NCI-H82 (cell line): ENCODE measurements at places on chromosomes 6 and 20.

DNA sequence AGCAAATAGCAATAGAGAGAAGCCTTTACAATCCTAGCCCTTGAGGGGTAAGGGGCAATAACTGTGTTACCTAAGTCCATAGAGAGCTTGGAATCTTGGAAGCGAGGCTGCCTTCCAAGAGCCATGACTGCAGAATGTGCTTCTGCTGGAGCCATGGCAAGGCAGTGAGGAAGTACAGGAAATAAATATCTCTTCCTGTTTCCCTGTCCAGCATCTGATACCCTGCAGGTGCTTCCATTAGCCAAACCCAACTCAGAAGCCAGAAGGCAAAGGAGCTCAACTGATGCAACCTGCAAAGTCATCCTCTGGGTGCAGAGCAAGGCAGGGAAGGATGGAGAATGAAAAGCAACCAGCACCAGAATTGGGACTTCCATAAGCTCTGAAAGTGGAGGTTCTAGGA, 41.0 kb upstream of the KLHL31 start:
- DNase-seq = no peak

GRCh38 chr6:125547381-125547780, 202.1 kb upstream of the HEY2 start:
- DNase-seq = no peak

GRCh38 chr6:46451343-46451742, 39.9 kb downstream of the RCAN2 start:
- DNase-seq = no peak

DNA sequence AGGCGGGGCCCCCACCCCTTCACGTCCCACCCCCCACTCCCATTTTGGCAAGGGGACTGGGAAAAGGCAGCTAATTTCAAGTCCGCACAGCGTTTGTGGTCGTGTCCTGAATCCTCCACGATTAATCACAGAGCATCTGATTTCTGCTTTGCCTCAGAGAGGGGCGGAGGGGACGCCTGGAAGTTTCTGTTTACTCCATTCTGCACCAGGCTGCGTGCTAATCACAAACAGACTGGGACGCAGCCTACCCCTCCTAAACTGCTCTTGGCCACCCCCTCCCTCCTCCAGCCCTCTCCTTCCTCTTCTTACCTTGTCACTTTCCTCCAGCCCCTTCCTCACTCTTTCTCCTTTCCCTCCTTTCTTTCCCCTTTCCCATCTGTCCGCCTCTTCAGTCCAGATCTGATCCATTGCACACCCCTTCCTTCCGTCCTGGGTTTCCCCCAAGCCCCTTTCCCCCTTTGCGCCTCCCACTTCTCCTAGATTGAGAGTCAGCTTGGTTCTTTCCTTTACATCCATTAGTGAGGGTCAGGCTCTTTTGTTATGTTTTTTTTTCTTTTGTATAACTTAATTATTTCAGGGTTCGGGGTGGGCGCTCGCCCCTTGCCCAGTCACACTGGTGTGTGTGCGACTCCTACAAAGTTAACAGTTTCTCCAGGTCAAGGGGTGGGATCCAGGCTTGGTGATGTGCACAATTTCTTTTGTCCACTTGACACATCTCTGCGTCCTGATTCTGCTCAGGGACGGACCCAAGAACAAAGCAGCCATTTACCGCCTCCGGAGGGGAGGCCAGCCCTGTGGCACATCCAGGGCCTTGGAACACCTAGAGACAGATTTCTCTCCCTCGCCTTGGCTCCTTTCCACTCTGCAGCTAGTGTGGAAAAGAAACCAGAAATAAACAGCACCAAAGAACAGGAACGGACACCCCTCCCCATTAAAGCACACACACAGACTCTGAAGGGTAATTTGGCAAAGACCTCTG, 520 bp upstream of the RIPOR3 start:
- DNase-seq = no peak

DNA sequence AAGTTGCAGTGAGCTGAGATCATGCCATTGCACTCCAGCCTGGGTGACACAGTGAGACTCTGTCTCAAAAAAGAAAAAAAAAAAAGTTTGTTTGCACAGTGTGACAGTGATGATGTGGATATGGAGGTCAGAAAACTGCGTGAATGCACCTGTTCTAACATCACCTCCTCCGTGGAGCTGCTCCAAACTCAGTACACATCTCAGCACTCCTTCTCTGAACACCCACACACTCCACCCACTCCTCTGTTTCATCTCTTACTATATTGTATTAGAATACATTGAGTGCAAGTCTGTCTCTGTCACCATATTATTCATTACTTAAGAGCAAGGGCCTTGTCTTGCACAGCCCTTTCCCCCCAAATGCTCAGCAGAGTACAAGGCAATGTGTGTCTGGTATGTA, 51.5 kb upstream of the ENPP4 start:
- DNase-seq = no peak

DNA sequence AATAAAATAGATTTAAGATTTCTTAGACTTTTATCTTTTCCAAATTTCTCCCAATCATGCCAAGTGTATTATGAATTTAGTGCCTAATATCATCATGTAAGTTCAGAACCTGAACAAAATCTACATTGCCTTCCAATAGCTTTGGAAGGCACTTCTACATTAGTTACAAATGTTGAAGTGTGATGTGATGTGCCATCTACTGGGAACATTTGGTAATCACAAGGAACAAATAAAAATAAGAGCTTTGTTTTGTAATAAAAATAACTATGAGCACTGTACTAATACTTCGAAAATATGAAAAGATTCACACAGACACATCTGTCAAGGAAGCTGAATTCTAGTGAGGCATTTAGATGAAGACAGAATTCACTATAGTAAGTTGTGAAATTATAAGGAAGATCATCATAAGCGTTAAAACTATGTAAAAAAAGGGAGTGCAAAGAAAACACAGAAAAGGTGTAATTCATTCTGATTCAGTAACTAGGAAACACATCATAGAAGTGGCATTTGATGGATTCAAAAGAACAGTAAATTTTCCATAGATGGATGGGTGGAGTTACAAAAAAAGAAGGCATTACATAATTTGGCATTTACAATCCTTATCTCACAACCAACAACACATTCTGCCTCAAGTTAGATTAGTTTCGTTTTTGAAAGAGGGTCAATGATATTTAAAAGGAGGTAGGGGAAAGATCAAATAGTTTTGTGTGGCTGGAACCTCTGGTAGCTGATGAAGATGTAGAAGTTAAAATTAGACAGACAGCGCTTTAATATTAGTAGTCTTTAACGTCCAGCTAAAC, 161.0 kb downstream of the ASCC3 start:
- DNase-seq = peak; percentile 21

DNA sequence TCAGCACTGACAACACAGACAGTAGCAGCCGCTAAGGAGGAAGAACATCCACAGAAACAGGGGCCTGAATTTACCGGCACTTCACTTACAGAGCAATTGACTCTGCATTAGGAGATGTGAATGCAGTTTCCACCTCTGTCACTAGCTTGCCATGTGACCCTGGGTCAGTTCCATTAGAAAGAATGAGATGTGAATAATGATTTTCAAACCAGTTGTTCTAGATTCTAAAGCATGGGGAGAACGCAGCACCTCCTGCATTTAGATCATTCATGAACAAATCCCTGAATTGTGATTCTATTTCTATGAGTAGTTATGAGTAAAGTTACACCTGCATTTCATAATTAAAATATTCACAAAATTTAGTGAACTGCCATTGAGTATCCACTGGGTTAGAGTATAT, 197.3 kb upstream of the EXOC2 start:
- DNase-seq = no peak

GRCh38 chr6:63730311-63730710, 94.7 kb downstream of the PHF3 start:
- no peak for DNase-seq

GRCh38 chr6:114404339-114404955, 61.6 kb upstream of the HS3ST5 start:
- DNase-seq = peak; percentile 29

GRCh38 chr6:122428781-122429180, 29.3 kb downstream of the HSF2 start:
- no peak for DNase-seq

- DNase-seq = no peak
Measured at GRCh38 chr6:80165143-80165542, 58.7 kb downstream of the BCKDHB start.

GRCh38 chr6:139544701-139545057, 170.2 kb upstream of the CITED2 start:
- no peak for DNase-seq

DNA sequence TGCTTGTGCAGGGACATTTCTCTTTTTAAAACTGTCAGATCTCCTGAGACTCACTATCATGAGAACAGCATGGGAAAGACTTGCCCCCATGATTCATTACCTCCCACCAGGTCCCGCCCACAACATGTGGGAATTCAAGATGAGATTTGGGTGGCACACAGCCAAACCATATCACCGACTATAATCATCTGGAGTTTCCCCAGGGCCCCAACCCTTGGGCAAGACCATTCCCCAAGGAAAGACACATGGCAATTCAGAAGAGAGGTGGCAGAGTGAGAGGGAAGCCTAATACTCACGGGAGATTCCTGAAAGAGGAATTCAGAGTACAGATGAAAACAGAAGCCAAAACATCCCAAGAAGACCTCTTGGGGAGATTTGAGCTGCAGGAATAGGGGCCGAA, 291.0 kb upstream of the PLCB4 start:
- peak; percentile 38 for DNase-seq

DNA sequence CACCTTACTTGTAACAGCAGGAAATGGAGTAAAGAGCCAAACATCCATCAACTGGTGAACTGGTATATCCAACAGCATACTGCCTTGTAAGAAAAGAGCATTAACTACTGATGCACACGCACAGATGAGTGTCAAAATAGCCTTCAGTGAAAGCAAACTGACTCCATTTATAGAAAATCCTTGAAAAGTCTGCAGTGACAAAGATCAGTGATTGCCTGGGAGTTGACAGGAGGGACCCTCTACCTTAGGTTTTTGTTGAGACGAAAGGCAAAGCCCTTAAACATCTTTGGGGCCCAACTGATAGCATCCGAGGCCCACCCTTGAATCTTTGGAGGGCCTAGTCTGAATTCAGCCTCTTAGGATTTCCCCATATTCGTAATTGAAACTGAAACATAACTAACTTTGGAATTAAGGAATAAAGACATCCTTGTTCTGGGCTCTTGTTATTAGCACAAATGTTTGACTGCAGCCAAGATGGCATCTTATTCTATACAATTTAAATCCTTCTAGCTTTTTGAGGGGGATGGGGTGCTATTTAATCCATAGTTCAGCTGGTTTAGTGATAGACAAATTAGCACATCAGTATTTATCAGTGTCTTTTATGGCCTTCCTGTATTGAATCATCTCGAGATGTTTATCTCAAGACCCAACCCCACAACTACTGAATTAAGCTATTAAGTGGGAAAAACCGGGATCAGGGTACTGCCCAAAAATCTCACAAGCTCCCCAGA, 13.0 kb downstream of the FBXO5 start:
- DNase-seq = peak; percentile 34

DNA sequence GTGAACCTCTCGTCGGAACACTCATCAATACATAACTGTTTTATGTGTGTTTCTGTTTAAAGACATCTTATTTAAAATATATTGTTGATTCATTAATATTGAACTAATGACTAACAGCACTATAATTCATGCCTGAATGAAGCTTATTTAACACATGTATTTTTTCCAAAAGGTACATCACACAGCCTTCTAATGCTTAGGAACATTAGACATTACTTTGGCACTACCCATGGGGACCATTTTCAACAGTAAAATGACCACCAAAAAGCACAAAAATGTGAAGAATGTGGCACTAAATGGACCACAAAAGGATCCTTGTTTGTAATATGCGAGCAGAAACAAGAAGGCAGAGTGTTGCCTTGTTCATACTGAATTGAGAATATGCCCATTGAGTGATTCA, 109.2 kb downstream of the CEP57L1 start:
- DNase-seq = no peak

DNA sequence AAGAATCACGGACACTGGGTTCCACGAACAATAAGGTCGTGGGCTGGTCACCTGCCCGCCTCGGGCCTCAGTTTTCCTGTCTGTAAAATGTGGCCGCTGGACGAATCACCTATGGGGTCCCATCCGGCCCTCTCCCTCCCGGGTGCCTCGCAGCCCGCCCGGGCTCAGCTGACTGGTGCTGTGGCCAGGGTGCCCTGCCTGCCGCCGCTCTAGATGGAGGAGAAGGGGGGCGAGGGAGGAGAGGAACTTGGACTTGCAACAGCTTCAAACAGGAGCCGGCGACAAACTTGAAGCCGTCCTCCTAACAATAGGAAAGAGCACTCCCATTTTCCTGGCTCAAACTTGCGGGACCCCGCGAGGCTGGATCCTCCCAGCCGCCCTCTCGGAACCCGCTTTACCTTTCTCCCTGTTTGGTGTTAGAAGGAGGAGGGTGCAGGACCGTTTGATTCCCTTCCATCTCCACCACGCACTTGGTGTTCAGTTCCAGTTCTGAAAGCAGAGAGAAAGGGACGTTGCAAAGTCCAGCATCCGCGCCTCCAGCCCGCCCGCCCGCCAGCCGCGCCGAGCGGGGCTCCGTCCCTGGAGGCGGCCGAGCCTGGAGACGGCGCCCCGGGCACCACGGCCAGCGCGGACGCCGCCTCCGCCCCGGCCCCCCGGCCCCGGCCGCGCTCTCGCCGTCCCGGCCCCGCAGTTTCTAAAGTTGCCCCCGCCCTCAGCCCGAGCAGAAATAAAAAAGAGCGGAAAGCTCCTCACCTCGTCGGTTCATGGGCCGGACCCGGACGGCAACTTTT, 584 bp downstream of the KIF13A start:
- DNase-seq = peak; percentile 64

- DNase-seq = no peak
Measured at GRCh38 chr6:49632727-49633126, 3.9 kb downstream of the RHAG start.

- DNase-seq = no peak
Measured at GRCh38 chr20:2261046-2261485, 34.7 kb upstream of the TGM3 start.

- no peak for DNase-seq
Measured at GRCh38 chr6:56072856-56073255, 174.5 kb downstream of the COL21A1 start.

- peak; percentile 44 for DNase-seq
Measured at GRCh38 chr20:13220904-13221297, at the start of gene ISM1. ISM1 (plus strand) TSS chr20:13221274; CDS start chr20:13221777, 503 bp downstream.

GRCh38 chr6:107943626-107944439, 14.2 kb downstream of the SEC63 start:
- no peak for DNase-seq

- DNase-seq = no peak
Measured at GRCh38 chr20:36806049-36806448, 32.5 kb upstream of the DSN1 start.

- no peak for DNase-seq
Measured at GRCh38 chr20:64100946-64101688, 6.2 kb downstream of the NPBWR2 start.

DNA sequence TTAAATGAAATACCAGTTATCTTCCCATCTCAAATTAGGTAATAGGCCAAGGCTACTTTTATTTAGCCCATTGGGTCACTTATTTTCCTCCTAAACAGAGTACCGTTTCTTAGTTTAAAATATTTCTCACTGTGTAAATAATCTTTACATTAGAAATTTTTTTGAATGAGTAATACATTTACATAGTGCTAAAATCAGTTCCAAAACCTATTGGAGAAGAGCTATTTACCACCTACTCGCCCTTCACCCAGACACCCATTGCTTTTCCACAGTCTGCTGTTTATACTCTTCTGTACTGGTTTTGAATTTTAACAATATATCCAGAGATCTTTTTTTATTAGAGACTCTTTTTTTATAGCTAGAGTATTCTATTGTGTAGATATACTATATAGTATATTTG, 36.9 kb downstream of the MCM8 start:
- no peak for DNase-seq

- no peak for DNase-seq
Measured at GRCh38 chr20:5654557-5654956, 95.6 kb upstream of the SHLD1 start.
